ENCODE measurements at places on chromosomes 12 and 14.

GRCh38 chr12:42166501-42166900, 21.8 kb upstream of the GXYLT1 start:
- no peak for DNase-seq

- DNase-seq = no peak
These were observed 38.7 kb downstream of the GLT8D2 start for GRCh38 chr12:104011253-104011652.

DNA sequence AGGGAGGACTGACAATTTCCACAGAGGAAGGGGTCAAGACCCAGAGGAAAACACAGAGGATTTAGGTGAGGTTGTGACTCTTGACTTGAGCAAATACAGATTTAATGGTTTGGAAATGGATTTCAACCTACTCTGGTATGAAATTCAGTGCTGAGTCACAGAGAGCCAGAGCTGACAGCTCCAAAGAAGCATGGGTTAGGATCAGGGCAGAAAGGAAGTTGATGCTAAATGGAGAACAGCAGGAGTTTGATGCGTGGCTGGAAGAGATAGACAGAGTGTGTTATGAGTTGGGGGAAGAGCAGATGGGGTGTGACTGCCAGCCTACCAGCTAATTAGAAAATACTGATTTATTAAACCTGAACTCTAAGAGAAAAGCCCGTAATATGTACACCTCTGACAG, 272.6 kb downstream of the FOXG1 start:
- no peak for DNase-seq

DNA sequence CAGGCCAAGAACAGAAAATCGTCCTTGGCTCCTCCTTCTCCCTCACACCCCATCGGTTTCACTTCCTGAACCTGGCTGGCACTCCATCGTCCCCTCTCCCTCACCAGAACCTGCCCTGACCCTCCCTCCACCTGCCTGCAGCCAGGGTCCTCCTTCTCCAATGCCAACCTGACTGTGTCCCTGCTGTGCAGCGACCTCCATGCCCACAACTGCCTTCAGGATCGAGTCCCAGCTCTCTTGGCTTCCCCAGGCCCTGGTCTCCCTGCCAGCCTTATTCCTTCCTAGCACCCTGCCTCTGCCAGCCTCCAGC, 19.8 kb downstream of the HVCN1 start:
- DNase-seq = no peak

DNA sequence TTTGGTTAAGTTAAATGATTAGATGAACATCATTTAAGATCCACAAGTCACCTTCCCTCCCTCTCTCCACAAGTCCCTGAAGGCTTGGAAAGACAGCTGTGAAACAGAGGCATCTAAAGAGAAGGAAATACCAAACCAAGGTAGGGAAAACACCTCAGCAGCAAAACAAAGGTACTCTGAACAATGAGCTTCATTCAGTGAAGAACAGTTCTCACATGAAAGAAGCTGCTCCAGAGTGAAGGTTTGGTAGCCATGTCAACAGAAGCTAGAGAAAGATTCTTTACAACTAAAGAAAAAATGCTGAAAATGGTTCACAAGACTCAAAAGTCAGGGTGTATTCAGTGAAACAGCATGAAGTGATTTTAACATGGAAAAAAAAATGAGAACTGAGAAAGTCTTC, 69.4 kb downstream of the FGD6 start:
- no peak for DNase-seq

DNA sequence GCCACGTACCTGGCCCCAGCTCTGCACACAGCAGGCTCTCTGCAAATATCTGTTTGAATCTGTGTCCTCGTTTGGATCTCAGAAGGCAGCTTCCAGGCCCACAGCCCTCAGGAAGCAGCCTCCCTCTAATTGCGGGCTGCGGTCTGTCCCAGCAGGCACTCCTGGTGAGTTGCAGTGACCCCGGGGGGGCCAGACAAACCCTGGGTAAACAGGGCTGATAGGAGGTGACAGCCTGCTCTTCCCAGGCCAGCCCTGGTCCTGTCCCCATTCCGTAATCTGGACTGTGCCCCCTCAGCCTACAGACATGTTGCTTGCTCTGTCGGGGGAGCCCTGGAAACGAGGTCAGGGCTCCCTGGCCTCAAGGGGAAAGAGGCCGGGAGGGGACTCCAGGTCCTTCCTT, 2.0 kb downstream of the FOXN4 start:
- no peak for DNase-seq

DNA sequence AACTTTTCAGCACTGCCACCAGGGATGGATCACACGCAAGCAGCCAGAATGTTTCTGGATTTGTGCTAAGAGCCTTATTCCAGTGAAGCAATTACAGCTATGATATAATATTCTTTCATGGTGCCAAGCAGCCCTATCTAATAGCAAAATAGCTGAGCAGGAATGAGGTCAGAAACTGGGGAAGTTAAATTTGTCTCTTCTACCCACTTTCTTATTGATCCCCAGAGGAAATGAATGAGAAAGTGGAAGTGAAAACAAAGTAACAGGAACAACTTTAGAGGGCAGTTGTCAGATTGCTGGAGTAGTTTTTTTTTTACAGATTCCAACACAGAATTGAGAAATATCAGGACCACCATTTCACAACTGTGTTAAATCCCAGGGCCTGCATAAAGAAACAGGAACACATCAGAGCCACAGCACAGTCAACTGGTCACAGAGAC, 44.8 kb downstream of the GCH1 start:
- no peak for DNase-seq

DNA sequence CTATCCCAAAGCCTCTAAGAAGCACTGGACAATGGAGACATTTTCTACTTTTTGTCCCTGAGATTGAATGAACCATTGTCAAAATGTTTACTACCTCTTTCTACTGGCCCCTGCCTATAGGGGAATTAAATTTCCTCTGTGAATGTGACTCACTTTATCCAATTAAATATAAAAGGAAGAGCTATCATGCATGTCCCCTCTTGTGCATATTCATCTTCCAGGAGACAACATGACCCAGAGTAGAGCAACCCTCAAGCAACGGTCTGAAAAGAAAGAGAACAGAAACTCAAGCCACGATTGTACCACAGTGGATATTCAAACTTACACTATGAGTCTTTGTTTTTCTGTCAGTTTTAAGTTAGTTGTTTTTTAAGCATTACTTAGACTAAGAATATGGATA, 938.4 kb upstream of the ATXN7L3B start:
- DNase-seq = no peak

- DNase-seq = no peak
These were observed 178.8 kb downstream of the KTN1 start for GRCh38 chr14:55758796-55759195.

DNA sequence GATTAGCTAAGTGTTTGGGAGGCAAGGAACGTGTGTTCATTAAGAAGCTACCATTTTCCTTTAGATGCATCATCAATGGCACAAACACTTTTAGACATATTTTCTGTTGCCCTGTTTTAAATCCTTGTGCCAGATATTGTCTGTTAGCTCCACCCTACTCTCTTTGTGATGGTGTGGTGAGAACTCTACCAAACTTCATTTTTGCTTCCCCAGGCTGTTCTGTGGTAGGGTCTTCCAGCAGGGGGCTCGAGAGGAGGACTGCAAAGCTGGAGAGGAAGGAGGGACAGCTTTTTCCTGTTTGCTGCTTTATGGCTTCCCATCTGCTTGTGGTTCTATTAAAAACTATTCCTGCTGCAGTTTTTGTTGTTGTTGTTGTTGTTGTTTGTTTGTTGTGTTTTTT, 23.8 kb upstream of the STRAP start:
- DNase-seq = no peak

DNA sequence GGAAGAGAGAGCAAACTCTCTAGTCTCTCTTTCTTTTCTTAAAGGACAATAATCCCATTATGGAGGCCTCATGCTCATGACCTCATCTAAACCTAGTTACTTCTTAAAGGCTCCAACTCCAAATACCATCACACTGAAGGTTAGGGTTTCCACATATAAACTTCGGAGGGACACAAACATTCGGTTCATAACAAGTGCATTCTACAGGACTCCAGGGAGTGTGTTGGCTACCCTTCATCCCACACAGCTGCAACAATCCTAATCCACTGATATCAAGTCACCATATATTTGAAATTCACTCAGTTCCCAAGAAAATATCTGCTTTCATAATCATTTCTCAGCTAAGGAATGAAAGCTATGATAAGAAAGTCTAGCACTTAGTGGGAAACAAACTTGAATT, 265.9 kb upstream of the PLEKHG7 start:
- no peak for DNase-seq

DNA sequence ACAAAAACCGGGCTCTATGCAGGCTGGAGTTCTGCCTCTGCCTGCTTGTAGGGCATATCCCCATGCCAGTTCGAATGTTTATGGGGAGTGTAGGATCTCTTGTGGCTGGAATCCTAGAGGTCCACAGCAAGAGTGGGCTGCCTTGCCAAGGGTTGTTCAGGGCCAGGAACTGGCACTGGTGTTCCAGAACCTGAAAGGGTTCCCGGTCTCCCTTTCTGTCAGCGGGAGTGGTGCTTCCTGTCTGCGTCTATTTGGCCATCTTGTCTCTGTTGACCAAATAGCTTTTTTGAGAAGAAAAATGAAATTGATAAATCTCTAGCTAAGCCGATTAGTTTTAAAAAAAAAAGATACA, 17.8 kb downstream of the OLR1 start:
- no peak for DNase-seq

GRCh38 chr12:58607805-58608204, 312.5 kb downstream of the LRIG3 start:
- no peak for DNase-seq

DNA sequence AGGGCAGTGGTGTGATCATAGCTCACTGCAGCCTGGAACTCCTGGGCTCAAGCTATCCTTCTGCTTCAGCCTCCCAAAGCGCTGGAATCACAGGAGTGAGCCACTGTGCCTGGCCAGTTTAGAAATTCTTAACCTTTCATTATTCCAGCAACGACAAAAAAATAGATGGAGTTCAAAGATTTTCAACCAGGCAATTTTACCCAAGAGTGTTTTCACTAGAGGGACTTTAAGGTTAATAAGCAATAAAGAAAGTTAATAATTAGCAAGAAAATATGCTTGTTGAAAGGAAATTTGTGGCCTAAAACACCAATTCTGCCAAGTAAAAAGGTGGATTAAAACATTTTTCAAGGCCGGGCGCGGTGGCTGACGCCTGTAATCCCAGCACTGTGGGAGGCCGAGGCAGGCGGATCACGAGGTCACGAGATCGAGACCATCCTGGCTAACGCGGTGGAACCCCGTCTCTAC, 14.8 kb downstream of the CDKL1 start:
- no peak for DNase-seq
